Mesendoderm (in vitro differentiated cells): ENCODE measurements at places on chromosomes 1 and 21.

- DNase-seq, result peak; percentile 82
These were observed 12.2 kb downstream of the ADSS2 start for GRCh38 chr1:244439391-244440032.

- no peak for DNase-seq
These were observed 93.2 kb downstream of the CTH start for GRCh38 chr1:70504176-70504820.

GRCh38 chr1:168396508-168396907 is 115.8 kb downstream of the TBX19 start:
- no peak for DNase-seq

DNA sequence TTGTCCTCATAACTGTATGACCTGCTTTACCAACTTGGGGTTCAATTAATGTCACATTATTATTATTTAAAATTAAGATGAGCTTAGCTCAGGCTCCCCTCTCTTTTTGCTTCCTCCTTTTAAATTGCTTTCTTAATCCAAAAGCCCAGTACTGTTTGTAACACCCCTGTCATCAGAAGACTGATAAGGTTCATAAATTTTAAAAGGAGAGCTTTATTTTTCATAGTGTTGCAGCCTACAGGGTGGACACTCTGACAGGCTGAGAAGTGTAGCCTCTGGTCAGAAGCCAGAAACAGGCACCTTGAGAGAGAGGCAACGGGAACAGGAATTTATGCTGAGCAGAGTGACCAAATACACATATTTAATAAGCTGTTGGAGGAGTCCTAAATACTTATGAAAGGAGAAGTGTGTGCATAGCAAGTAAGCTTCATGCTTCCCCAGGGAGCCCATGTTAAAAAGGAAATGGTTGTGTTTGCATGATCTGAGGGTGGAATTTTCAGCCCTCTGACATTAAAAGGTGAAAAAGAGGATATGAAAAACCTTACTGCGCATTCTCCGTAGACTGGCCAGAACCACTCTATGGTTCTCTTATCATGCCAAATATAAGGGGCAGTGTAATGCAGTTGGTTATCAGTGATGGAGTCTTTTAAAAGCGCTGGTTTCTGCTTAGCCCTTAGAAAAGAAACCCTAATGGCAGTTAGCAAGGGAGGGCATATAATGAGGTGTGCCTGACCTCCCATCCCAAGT is 30.5 kb upstream of the FGGY start:
- DNase-seq, result no peak

- DNase-seq, result no peak
These were observed 72.4 kb downstream of the ADARB1 start for GRCh38 chr21:45146801-45147200.

DNA sequence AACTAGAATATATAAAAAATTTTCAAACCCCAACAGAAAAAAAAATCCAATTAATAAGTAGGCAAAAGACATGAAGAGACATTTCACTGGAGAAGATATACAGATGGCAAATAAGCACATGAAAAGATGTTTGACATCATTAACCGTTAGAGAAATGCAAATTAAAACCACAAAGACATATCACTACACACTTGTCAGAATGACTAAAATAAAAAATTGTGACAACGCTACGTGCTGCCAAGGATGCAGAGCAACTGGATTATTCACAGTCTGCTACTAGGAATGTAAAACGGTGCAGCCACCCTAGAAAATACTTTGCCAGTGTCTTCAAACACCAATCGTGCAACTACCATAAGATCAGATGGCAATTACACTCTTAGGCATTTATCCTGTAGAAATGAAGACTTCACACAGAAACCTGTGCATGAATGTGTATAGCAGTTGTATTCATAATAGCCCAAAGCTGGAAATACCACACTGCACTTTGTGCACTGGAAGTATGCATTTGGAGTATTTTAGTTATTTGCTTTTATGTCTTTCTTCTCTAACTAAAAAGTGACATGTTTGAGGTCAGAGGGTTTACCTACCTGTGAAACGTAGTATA is 75.3 kb upstream of the PALMD start:
- DNase-seq, result no peak

DNA sequence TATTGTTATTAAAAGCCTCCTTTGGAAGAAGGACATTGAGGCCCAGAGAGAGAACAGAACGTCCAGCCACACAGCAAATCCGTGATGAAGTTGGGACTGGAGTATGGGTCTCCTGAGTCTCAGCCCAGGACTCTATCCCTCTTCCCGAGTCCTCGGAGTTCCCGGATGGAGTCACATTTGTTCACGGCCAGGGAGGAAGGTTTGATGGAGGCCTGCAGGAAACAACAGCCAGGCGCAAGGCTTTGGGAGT is 357 bp upstream of the TXLNA start:
- DNase-seq, result no peak

- no peak for DNase-seq
These were observed 56.4 kb downstream of the DISP3 start for GRCh38 chr1:11535316-11535715.

- DNase-seq, result no peak
These were observed 46.4 kb downstream of the KCND3 start for GRCh38 chr1:111943066-111943465.

GRCh38 chr1:182299728-182300616 is 91.6 kb downstream of the GLUL start:
- DNase-seq, result peak; percentile 79

GRCh38 chr1:218863987-218864386 is 309.7 kb upstream of the LYPLAL1 start:
- DNase-seq, result no peak

- peak; percentile 86 for DNase-seq
These were observed 6.5 kb upstream of the C2CD4D start for GRCh38 chr1:151846062-151846568.

DNA sequence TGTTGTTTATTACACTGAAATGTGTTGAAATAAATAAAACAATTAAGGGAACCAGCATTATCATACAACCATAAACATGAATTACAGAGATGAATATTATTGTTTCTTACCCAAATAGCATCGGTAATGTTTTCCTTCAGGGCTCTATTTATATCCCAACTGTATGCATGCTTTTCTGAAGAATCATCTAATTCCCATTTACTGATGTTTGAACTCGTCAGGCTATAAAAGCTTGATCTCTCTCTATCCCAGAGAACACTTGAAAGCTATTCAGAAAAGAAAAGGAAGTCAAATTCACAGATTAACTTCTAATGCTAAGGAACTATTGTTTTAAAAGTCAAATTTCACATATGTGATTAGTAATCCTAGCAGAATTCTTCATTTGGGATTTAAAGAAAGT is 12.4 kb downstream of the NUP133 start:
- no peak for DNase-seq

GRCh38 chr1:30601316-30602085 is 121.9 kb downstream of the MATN1 start:
- DNase-seq, result peak; percentile 20

DNA sequence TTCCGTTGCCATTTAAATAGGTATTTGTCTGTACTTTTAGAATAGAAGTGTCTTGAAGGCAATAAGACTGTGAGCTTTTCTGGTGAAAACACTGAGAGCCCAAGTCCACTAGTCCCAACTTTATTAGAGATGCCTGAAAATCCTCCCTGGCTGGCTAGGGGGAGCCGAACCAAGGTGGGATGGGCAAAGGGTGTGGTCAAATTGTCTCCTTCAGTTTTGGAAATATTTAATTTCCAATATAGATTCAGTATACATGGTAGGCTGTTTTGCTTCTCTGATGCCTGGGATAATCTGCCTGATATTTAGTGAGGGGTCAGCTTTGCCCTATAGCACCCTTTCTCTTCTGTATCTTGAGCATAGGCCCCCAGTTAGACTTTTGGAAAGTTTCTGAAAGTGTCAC is 3.5 kb downstream of the ROR1 start:
- DNase-seq, result no peak

DNA sequence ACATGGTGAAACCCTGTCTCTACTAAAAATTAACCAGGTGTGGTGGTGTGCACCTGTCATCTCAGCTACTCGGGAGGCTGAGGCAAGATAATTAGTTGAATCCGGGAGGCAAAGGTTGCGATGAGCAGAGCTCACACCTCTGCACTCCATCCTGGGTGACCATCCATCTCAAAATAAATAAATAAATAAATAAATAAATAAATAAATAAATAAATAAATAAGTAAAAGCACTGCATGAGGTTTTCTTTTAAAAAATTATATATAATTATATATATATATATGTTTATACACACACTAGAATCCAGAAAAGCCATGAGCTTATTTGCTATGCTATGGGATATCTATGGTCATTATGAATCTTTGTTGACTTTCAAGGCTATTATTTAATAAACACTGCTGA is 2.4 kb downstream of the AMPD1 start:
- no peak for DNase-seq

GRCh38 chr1:202073206-202073605 is 49.5 kb upstream of the GPR37L1 start:
- no peak for DNase-seq

DNA sequence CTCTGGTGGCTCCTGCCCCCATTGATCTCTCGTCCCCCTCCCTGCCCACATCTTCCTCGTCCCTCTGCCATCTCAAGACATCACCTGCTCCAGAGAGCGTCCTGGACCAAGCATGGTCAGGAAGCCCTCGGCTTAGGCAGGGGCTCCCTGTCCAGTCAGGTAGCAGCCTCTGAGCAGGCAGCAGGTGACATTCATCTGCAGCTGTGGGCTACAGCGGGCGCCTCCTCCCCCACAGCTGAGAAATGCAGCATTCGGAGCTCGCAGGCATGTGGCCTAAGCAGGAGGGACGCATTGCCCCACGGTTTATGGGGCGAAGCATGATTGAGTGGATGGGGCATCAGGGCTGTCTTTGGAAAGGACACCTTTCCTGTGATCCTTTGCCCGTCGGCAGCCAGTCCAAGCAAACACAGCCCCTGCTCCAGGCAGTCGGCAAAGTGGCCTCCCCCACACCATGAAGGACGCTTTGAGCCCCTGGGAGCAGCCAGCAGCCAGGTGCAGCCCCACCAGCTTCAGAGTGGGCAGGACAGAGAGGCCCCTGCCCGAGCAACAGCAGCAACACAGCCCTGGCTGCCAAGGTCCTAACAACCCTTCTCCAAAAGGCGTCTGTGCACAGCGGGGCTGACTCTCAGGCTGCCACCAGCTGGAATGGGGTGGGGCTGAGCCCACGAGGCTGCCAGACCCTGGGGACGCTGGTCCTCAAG is 234.1 kb upstream of the VAMP3 start:
- peak; percentile 23 for DNase-seq

DNA sequence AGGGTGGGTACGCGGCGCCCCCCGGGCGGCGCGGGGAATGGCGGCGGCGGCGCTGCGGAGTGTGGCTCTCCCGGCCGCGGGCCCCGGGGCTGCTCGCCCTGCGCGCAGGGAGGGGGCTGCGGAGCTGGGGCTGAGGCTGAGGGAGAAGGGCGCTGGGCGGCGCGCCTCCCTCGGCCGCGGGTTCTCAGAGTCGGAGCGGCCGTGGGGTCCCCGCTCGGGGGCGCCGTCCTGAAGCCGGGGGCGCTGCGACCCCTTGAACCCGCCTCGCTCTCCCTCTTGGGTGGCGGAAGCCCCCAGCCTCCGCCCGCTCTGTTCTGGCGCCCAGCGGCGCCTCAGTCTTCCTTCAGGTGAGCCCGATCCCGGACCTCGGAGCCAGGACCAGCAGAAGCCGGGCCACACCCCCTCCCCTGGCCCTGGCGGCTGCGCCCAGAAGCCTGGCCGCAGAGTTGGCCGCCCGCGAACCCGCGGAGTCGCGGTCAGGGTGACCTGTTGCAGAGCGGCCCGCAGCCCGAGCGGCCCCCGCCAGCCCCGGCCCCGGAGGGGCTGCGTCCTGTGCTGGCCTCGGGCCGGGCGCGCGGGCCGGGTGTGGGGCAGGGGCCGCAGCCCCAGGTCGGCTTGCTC is 532 bp downstream of the RALGPS2 start:
- DNase-seq, result peak; percentile 74

GRCh38 chr1:211330282-211330936 is 3.8 kb downstream of the TRAF5 start:
- DNase-seq, result no peak

DNA sequence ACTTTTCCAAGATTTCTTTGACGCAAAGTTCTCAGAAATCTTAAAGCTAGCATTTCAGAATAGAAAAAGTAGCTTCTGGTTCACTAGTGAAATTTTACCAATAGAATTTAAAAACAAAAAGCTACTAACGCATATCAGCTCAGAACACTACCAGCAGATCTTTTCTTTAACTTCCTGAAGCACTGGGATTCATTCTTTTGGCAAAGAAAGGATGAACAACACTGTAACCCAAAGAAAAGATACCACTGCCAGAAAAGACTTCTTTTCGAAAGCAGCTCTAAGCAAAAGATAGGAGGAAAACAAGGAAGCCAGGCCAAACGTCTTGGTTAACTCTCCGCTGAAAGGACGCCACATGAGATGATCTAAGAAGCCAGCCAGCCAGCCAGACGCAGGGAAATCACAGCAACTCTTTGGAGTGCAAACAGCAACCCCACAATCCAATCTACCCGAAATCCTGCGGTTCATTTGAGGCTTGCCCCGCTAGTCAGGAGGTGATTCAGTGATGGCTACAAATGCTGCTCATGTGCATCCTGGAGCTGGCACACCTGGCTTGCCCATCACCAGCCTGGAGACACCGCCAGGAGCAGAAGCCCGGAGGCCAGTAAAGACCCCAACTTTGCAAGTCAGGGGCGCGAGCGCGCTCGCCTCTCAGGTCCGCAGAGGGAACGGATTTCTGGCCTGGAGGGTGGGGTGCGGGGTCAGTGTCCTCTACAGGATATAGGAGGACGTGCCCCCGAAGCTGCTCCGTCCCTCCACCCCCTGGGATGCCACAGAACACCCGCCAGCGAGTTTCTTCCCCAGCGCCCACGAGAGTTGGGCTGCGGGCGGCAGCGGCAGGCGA is 812 bp downstream of the NBPF1 start:
- peak; percentile 78 for DNase-seq

DNA sequence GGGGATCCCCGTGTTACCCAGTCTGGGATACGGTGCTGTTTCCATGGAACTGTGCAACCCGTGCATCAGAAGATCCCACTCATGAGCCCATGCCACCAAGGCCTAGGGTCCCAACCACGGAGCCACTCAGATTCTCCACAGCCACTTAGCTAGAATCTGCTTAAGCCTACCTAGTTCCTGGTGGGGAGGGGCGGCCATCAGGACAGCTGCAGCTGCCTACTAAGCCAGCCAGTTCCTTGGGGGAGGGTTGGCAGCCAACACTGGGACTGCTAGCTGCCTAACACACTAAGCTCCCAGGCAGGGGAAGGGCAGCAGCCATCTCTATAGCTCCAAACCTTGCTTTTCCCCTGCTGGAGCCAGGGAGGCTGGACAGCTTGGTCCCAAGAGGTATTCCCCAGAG is 549.2 kb upstream of the BRINP3 start:
- DNase-seq, result no peak

GRCh38 chr1:219085988-219086387 is 87.7 kb upstream of the LYPLAL1 start:
- no peak for DNase-seq

GRCh38 chr21:41730367-41730765 is 36.5 kb downstream of the RIPK4 start:
- no peak for DNase-seq
